NCI-H187 treated with DMSO at 0.1 percent for 48 hours (cell line): ENCODE measurements at places on chromosomes 2 and 18.
A peak's percentile ranks its signal among the peaks of the same experiment; 100 is the strongest.

- no peak for DNase-seq
These were observed 188.3 kb upstream of the MSH6 start for GRCh38 chr2:47594656-47595055.

- peak; percentile 79 for DNase-seq
These were observed 160.8 kb upstream of the HAAO start for GRCh38 chr2:42953216-42953615.

GRCh38 chr2:111169268-111169667, 48.6 kb downstream of the BCL2L11 start:
- DNase-seq, result no peak

- no peak for DNase-seq
These were observed 147.7 kb downstream of the CTNNA2 start for GRCh38 chr2:79660557-79660956.

- no peak for DNase-seq
These were observed 64.0 kb upstream of the CABLES1 start for GRCh38 chr18:23071285-23071684.
